ENCODE measurements at places on chromosomes 3 and 15. TPM values are rescaled to one million over a fixed set of nuclear protein-coding genes. Genes with fewer than 3 reads are reported as not detected.

GRCh38 chr15:29942548-29942947 is 120.3 kb upstream of the TJP1 start:
- no peaks in the 10 kb centered on the region for H3K36me3 ChIP-seq
- no peak overlapping the region for H3K27ac ChIP-seq
- no peak for DNase-seq
- H3K27me3 ChIP-seq: no peaks in the 10 kb centered on the region
- no peak overlapping the region for H3K4me3 ChIP-seq

- H3K27me3 ChIP-seq: no peaks in the 10 kb centered on the region
- DNase-seq: no peak
- no peaks in the 10 kb centered on the region for H3K4me1 ChIP-seq
- no peak overlapping the region for H3K4me3 ChIP-seq
- peaks cover 2% of the 10 kb centered on the region for H3K36me3 ChIP-seq
- no peak overlapping the region for H3K27ac ChIP-seq
These were observed 2.9 kb downstream of the MYD88 start for GRCh38 chr3:38141173-38141951.

GRCh38 chr3:143207338-143207961 is 87.9 kb downstream of the CHST2 start:
- no peaks in the 10 kb centered on the region for H3K27me3 ChIP-seq
- no peak overlapping the region for H3K4me3 ChIP-seq
- H3K36me3 ChIP-seq: no peaks in the 10 kb centered on the region
- DNase-seq: no peak
- no peaks in the 10 kb centered on the region for H3K4me1 ChIP-seq

GRCh38 chr15:62138124-62138523 is 27.0 kb downstream of the C2CD4B start:
- H3K27me3 ChIP-seq: no peaks in the 10 kb centered on the region
- H3K27ac ChIP-seq: no peak overlapping the region
- no peak for DNase-seq
- H3K4me1 ChIP-seq: no peaks in the 10 kb centered on the region
- no peak overlapping the region for H3K4me3 ChIP-seq

DNA sequence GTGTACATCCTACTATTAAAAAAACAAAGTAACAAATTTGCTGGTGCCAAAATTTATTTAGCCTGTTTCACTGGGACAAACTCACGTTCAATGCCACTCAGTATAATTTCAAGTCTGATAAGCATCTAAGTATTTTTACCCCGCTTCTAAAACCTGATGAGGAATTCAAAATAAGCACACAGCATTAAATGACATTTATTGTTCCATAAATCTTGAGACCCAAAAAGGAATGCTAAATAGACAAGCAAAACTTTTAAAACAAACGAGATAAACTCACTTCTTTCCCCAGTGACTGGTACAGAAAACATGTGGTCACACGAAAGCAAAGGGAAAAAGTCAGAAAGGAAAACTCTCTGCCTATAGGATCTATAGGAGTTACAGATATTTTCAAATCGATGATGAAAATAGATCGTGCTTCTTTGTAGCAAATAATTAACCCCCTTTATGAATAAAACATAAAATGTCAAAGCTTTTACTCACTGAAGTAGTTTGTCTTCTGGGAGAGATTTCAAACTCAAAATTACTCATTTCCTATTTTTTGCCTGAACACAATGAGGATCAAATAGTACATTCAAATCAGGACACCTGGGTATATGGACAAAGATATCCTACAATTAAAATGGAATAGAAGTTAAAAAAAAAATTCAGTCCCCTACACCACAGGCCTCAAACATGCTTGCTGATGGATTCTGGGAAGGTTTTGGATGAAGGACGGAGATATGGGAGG is 51.7 kb downstream of the UBP1 start:
- peaks cover 14% of the 10 kb centered on the region for H3K36me3 ChIP-seq
- H3K4me3 ChIP-seq: no peak overlapping the region
- no peak overlapping the region for H3K27ac ChIP-seq
- no peaks in the 10 kb centered on the region for H3K27me3 ChIP-seq
- no peaks in the 10 kb centered on the region for H3K4me1 ChIP-seq
- no peak for DNase-seq

- H3K27me3 ChIP-seq: no peaks in the 10 kb centered on the region
- H3K27ac ChIP-seq: no peak overlapping the region
- H3K4me3 ChIP-seq: no peak overlapping the region
- H3K36me3 ChIP-seq: no peaks in the 10 kb centered on the region
- peaks cover 5% of the 10 kb centered on the region for H3K4me1 ChIP-seq
These were observed 76.5 kb downstream of the KLF13 start for GRCh38 chr15:31403096-31403495.

DNA sequence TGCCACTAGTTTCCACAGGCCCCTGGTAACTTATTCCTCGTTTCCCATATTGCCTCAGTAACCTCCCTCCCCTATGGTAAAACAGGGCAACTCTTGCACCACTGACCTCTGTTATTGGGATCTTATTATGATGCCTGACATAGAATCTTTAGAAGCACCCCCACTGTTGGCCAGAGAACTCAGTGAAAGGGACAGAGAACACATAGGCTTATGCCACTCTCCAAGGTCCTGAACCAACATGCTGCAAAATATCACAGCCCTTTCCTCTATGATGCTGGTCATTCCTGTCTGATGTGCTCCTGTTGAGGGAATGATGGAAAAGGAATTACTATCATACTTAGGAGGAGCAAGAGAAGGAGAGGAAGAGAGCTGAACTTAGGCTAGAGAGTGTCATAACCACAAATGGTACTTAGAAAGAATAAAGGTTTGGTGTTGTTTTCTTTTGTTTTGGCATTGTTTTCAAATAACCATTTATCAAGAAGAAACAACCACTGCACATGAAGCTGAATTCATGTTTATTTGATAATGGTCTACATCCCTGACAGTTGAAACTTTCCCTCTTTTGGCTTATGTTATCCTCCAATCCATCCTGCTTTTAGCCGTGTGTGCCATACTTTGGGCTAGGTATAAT is 330.2 kb downstream of the EPHB1 start:
- H3K27ac ChIP-seq: no peak overlapping the region
- H3K4me3 ChIP-seq: no peak overlapping the region
- DNase-seq: no peak
- no peaks in the 10 kb centered on the region for H3K36me3 ChIP-seq

DNA sequence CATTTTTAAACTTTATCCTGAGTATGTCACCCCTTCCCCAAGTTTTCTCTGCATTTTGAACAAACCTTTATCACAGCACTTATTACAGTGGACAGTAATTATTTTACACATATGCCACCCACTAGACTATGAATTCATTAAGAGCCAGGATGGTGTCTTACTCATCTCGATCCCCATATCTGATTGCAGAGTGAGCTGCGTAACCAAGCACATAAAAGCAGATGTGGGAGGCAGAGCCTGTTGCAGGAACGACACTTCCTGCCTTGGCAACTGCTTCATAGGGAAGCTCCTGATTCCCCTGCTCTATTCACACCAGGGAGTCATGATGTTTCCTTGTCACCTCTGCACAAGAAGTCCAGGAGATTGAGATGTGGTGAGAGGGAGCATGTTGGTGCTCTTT is 91.1 kb downstream of the MINAR1 start:
- no peaks in the 10 kb centered on the region for H3K4me1 ChIP-seq
- no peak overlapping the region for H3K27ac ChIP-seq
- H3K4me3 ChIP-seq: no peak overlapping the region

GRCh38 chr3:86056962-86057361 is 934.0 kb downstream of the VGLL3 start:
- H3K4me3 ChIP-seq: no peak overlapping the region
- no peak overlapping the region for H3K27ac ChIP-seq
- DNase-seq: no peak
- no peaks in the 10 kb centered on the region for H3K4me1 ChIP-seq

DNA sequence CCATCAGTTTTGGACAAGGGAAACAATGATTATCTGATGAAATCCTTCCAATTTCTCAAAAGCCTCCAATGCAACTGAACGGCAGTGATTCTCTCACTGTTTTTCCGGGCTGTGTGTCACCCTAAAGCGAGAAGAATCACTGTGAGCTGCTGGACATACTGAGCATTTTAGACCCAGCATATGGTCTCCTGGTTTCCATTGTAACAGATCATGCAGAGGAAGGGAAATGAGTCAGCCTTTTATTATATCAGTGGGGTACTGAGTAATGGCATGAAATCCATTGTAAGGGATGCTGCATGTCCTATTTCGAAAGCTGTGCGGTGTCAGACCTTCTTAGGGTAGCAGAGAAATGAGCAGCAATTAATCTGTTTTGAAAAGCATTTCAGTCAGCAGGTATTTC is 287.1 kb downstream of the IL5RA start:
- H3K27ac ChIP-seq: no peak overlapping the region
- no peaks in the 10 kb centered on the region for H3K27me3 ChIP-seq
- no peak for DNase-seq
- H3K4me1 ChIP-seq: no peaks in the 10 kb centered on the region

- no peaks in the 10 kb centered on the region for H3K36me3 ChIP-seq
- no peak overlapping the region for H3K27ac ChIP-seq
- H3K4me3 ChIP-seq: no peak overlapping the region
- no peaks in the 10 kb centered on the region for H3K27me3 ChIP-seq
These were observed 264.2 kb upstream of the TLE3 start for GRCh38 chr15:70361891-70362290.

- DNase-seq: no peak
- H3K36me3 ChIP-seq: no peaks in the 10 kb centered on the region
- no peaks in the 10 kb centered on the region for H3K27me3 ChIP-seq
- H3K4me3 ChIP-seq: no peak overlapping the region
- no peak overlapping the region for H3K27ac ChIP-seq
These were observed 1.7 kb downstream of the TM4SF19 start for GRCh38 chr3:196336319-196337145.

DNA sequence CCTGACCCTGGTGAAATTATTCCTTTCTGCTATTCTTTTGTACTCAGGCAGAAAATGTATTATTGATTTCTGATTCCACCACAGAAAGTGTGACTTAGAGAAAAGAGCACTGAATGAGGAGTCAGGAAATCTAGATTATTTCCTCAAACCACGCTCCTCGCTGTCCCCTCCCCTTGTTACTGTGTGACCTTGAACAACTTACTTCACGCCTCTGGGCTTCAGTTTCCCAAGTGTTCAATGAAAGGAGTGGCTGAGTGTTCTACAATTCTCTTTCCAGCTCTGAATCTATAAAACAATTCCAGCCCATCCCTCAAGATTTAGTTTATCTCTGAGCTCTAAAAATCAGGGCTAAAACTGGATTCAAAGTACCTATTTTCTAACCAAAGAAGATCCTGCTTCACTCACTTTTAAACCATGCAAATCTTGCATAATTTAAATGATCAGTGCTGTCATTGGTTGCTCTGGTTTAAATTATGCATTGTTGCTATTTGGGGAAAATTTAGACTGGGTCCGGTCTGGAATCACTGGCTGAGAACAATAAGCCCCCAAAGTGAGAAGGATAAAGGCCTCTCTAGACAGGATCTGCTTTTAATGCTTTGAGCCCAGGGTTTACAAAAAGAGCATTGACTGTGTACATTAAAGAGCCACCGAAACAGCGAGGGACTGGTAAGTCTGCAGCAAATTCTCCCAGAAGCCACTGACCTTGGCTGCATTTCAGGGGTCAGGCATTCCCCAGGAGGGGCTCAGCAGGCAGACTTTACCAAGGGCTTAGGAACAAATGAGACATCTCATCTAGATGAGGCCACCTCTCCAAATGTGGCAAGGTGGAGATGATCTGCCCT is 3.2 kb downstream of the TNIK start:
- no peaks in the 10 kb centered on the region for H3K36me3 ChIP-seq
- no peak overlapping the region for H3K4me3 ChIP-seq
- H3K4me1 ChIP-seq: peaks cover 3% of the 10 kb centered on the region
- H3K27ac ChIP-seq: no peak overlapping the region
- DNase-seq: no peak

DNA sequence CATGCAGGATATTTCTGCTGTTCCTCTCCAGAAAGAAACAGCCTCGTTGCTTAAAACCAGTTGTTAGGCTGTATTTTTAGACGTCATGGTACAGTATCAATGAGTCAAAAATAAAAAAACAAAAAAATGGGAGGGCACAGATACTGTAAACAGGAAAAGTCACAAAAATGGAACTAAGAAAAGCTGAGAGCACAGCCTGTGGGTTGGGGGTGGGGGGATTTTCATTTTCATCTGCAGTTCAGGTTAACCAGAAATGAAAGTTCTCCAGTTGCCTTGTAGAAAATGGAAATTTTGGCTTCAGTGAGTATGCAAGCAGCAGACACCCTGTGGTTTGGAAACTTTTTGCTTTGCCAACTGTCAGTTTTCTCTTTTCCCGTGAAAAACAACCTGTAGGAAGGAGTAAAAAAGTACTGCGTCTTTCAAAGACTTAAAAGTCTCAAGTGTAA is 59.0 kb downstream of the FRMD4B start:
- H3K4me3 ChIP-seq: no peak overlapping the region
- H3K36me3 ChIP-seq: no peaks in the 10 kb centered on the region
- no peak for DNase-seq
- no peaks in the 10 kb centered on the region for H3K27me3 ChIP-seq
- H3K27ac ChIP-seq: no peak overlapping the region

- no peaks in the 10 kb centered on the region for H3K4me1 ChIP-seq
- no peaks in the 10 kb centered on the region for H3K27me3 ChIP-seq
- DNase-seq: peak; percentile 84
- no peak overlapping the region for H3K27ac ChIP-seq
- no peak overlapping the region for H3K4me3 ChIP-seq
These were observed 187.1 kb upstream of the DNAJC19 start for GRCh38 chr3:181176601-181177000.

DNA sequence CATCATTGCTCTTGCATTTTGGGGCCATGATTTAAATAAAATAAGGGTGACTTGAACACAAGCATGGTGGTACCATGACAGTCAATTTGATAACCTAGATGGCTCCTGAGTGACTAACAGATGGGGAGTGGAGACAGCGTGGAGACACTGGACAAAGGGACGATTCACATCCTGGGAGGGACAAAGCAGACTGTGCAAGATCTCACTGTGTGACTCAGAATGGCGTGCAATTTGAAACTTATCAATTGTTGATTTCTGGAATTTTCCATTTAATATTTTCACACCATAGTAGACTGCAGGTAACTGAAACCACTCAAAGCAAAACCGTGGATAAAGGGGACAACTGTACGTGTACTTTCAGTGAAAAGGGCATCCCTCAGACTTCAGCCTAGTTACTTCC is 25.5 kb downstream of the MCCC1 start:
- H3K4me3 ChIP-seq: no peak overlapping the region
- H3K27ac ChIP-seq: no peak overlapping the region
- H3K27me3 ChIP-seq: no peaks in the 10 kb centered on the region
- DNase-seq: no peak
- no peaks in the 10 kb centered on the region for H3K4me1 ChIP-seq

- DNase-seq: no peak
- no peaks in the 10 kb centered on the region for H3K27me3 ChIP-seq
- H3K4me3 ChIP-seq: no peak overlapping the region
- H3K36me3 ChIP-seq: peaks cover 3% of the 10 kb centered on the region
- no peaks in the 10 kb centered on the region for H3K4me1 ChIP-seq
These were observed 16.1 kb upstream of the CSPG5 start for GRCh38 chr3:47594792-47595191.

GRCh38 chr3:188729422-188729821 is 442.3 kb upstream of the TPRG1 start:
- H3K27me3 ChIP-seq: no peaks in the 10 kb centered on the region
- H3K36me3 ChIP-seq: no peaks in the 10 kb centered on the region
- peaks cover 10% of the 10 kb centered on the region for H3K4me1 ChIP-seq

CACNA2D2 gene
- 2.7 TPM for total RNA-seq

ANKRD63 gene
- total RNA-seq: not detected

IL20RB gene
- 2.9 TPM for total RNA-seq

DLL4 gene
- 9.7 TPM for total RNA-seq

RETNLB gene
- not detected for total RNA-seq

MESD gene
- 27.0 TPM for total RNA-seq

EPHB1 gene
- total RNA-seq: 3.6 TPM

AKAP13 gene
- 267 TPM for total RNA-seq

HTR3E gene
- total RNA-seq: not detected

CLDN18 gene
- total RNA-seq: not detected

GSK3B gene
- 34.3 TPM for total RNA-seq

UBAP1L gene
- total RNA-seq: 10.3 TPM

SMCO1 gene
- total RNA-seq: not detected
